ENCODE measurements at places on chromosomes 13 and 19. TPM values are rescaled to one million over a fixed set of nuclear protein-coding genes. Genes with fewer than 3 reads are reported as not detected.

The ZNF835 gene
- total RNA-seq = 2.2 TPM

The PDE4A gene
- 28.5 TPM for total RNA-seq

GRCh38 chr13:86665842-86666241 is 866.6 kb upstream of the SLITRK6 start:
- no peak for DNase-seq

- DNase-seq = no peak
Observed at GRCh38 chr19:47641891-47642485, 33.1 kb downstream of the BICRA start.

DNA sequence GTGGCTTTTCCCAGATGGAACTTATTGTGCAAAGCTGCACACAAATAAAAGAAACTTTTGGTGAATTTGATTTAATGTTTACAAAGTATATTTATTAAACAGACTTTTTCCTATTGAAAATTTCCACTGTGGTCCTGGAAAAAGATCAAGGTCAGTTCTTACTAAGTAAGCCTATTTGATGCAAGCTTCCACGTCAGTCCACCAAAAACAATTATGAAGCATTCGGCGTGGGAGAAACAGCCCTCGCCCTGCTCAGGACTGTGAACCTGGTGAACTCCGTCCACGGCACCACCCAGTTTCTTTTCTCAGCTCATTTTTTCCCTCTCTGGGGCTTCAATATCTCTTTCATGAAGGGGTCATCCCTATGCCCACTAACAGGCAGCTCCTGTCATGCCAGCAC is 149.8 kb downstream of the EFNB2 start:
- DNase-seq = no peak
